ENCODE measurements at places on chromosomes 6 and 20.

DNA sequence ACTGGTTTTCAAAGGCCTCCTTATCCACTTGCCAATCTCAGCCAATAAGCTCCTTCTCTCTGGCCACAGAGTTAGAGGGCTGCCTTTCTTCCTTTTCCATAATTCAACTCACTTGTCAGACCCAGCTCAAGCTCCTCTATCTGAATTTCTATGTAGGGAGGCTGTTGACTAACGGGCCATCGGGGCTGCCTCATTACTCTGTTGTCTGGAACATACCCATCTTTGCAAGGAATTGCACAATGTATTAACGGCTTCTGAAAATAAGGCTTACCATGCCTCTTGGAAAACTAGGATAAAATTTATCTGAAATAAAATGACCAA, 28.5 kb upstream of the KIF6 start:
- DNase-seq: no peak

GRCh38 chr20:59386809-59387208, 86.4 kb downstream of the EDN3 start:
- no peak for DNase-seq

DNA sequence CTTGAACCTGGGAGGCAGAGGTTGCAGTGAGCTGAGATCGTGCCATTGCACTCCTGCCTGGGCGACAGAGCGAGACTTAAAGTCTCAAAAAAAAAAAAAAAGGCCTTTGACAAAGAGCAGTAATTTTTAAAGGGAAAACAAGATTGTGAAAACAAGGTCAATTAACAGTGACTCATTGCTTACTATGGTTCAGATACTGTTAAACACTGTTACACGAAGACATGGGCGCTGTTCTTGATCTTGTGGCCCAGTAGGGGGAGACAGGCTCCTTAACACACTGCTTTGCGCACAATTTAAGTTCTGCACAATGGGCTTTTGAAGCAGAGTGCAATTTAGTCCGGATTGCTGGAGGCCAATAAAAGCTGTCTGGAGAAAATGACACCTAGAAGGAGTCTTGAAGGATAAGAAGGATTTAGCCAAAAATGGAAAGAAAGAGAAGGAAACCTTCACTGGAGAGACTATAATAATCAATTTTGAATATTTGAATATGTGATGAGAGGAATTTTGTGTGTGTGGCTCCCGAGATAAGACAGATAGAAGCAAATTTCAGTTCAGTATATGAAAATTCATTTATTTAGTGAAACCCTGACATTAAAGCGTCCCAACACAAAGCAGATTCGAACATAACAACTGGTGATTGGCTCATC, 6.0 kb upstream of the LATS1 start:
- DNase-seq: peak; percentile 57

- no peak for DNase-seq
These were observed 28.4 kb downstream of the LHFPL5 start for GRCh38 chr6:35833536-35833935.

GRCh38 chr6:16928387-16928786, 167.1 kb upstream of the ATXN1 start:
- no peak for DNase-seq

DNA sequence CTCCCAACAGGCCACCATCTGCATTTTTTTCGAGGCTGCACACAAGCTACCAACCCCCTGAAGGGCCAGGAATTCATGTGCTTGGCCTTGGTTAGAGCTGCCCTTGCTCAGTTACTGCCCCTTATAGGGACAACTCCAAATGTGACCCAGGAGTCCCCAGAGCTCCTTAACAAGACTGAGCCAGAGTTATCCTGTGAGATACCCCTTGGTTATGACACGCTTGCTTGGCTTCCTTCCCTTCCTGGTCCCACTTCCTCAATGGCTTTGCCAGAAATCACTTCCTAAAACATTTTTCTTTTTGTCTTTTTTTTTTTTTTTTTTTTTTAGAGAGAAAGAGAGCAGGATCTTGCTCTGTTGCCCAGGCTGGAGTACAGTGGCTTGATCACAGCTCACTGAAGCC, 8.9 kb downstream of the TREM1 start:
- DNase-seq: no peak

- DNase-seq: no peak
These were observed 6.9 kb downstream of the HLA-DPB1 start for GRCh38 chr6:33082702-33083101.

DNA sequence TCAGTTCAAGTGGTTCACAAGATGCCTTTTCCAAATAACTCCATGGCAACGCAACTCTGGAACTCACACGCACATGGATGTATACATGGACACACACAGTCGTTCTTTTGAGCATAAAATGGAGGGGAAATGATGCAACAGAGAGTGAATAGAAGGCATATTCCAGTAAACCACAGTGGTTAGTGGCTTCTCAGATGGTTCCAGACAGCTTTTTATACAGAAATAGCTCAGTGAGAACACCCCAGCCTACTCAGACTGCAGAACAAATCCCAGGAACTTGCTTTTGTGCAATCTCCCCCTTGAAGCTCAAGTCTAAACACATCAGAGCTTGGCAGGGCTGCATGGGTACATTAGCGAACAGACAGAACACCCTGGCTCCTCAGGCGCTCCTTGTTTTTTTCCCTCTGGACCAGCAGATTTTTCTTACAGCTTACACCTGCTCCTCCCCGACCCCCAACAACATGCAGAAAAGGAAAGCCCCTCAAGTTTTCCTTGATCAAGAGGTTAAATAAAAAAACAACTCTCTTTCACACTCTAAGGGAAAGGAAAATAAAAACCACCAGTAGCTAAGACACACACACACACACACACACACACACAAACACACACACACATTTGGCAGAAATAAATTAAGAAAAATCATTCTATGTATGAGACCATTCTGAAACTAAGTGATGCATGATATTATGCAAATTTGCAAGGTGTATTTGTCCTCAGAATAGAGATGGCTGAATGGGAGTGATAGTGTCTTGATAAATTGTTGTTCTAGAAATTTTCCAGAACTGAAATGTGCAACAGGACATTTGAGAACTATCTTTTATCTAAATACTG, 51.2 kb upstream of the RANBP9 start:
- peak; percentile 38 for DNase-seq

Data from CD4-positive, alpha-beta T cell treated with Interleukin-4 for 1 hour (primary cell).